HT-29 (cell line): ENCODE measurements at places on chromosomes 6 and 20.

DNA sequence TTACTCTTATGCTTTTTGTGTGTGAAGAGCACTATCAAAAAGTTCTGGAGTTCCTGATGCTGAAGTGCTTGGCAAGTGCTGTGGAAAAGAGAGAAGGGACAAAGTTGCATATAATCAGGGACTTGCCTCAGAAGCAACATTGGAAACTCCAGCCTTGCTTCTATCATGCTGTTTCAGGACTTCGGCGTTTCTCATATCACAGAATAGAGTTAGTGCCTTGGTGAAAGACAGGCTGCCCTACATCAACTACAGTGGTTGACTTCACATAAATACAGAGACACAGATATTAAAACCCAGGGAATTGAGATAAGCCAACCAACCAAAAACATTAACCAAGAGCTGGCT lies 36.2 kb upstream of the CDKAL1 start:
- DNase-seq = no peak

DNA sequence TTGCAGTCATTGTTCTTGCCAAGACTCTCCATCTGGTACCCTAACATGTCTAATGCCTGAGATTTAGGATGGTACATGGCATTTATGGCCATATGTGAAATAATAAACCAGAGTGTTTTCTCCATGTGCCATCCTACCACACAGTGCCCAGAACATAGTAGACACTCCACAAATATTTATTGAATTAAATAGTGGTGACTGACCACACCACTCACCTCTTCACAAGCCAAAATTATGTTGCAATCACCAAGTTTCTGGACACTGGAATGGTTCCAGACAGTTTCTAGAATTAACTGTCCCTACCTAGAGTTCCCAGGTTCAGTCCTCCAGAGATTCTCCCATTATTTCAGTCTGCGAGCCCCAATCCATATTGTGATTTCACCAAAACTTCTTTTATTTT lies 427.3 kb downstream of the KIF16B start:
- DNase-seq = no peak

GRCh38 chr20:36060676-36061075 lies 92.3 kb downstream of the CNBD2 start:
- DNase-seq = no peak

DNA sequence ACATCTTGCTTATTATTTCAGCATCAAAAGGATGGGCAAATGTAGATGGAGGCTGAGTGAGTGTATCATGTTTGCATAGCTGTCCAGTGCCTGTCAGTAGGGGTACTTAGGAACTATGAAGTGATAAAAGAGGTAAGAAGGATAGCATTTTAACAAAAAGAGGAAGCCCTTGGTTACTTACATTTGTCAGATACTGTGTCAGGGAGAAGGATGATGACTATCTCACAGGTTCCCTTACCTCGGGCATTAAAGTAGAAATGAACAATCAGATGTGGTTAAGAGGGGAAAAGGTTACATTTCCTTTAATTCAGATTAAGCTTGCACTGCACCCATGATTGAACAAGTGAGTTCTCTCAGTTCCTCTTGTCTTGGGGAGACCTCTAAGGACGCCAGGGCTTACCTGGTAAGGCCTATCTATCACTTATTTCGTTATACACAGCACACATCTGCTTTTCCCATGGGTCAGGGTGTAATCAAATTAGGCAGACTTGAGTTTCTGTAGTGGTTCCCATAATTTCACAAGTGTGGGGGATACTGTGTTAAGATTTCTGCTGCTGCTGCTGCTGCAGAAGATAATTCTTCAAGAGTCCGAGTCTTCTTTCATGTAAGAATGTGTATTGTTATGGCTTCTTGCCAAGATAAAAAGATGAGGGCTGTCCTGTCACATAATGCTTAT lies 4.5 kb downstream of the FOXO3 start:
- DNase-seq = no peak

GRCh38 chr6:167841981-167842380 lies 15.3 kb downstream of the AFDN start:
- no peak for DNase-seq
